Endodermal cell (in vitro differentiated cells): ENCODE measurements at places on chromosomes 2 and 18. TPM values are rescaled to one million over a fixed set of nuclear protein-coding genes. Genes with fewer than 3 reads are reported as not detected.

CERKL gene
- 0.20 to 0.50 TPM in 2 of 3 replicates, not detected in the other for total RNA-seq

TRIM54 gene
- 2.2 and 3.8 TPM in 2 replicates for total RNA-seq

PROM2 gene
- 1.8 to 2.4 TPM (median 2.3 TPM) in 3 replicates for total RNA-seq

FAHD2B gene
- 41.9 to 49.7 TPM (median 47.4 TPM) in 3 replicates for total RNA-seq

EFEMP1 gene
- 2.4 to 3.9 TPM (median 2.6 TPM) in 3 replicates for total RNA-seq

PAX8 gene
- 0.09 TPM in 1 of 2 replicates, not detected in the other for total RNA-seq

SPATA3 gene
- total RNA-seq, result not detected in 2 replicates

CFC1 gene
- 0.93 to 1.4 TPM in 2 of 3 replicates, not detected in the other for total RNA-seq

LRRC30 gene
- not detected in 2 replicates for total RNA-seq

GMPPA gene
- total RNA-seq, result 35.3 to 38.2 TPM (median 36.5 TPM) in 3 replicates

EPB41L3 gene
- 51.6 and 54.4 TPM in 2 replicates for total RNA-seq

OR6B2 gene
- total RNA-seq, result not detected in 3 replicates

TMEM247 gene
- total RNA-seq, result not detected in 2 replicates

SLC19A3 gene
- total RNA-seq, result 0.68 and 0.86 TPM in 2 replicates

ZSCAN30 gene
- 29.6 to 35.6 TPM (median 32.8 TPM) in 3 replicates for total RNA-seq

ERFE gene
- total RNA-seq, result 1.1 to 1.8 TPM (median 1.6 TPM) in 3 replicates

CD8B gene
- not detected in 3 replicates for total RNA-seq

KLHL29 gene
- 2.1 and 2.4 TPM in 2 replicates for total RNA-seq

NLRC4 gene
- not detected in 3 replicates for total RNA-seq

NAT8 gene
- not detected in 3 replicates for total RNA-seq

STON1 gene
- total RNA-seq, result 12.4 and 15.0 TPM in 2 replicates

CXCR4 gene
- total RNA-seq, result 454 and 496 TPM in 2 replicates

OSBPL6 gene
- 2.6 and 3.6 TPM in 2 replicates for total RNA-seq

HRH4 gene
- total RNA-seq, result not detected in 2 replicates

FAM161A gene
- 15.1 and 19.0 TPM in 2 replicates for total RNA-seq
